Transverse colon (tissue), 4 donors: ENCODE measurements at places on chromosomes 13 and 19. TPM values are rescaled to one million over a fixed set of nuclear protein-coding genes. Genes with fewer than 3 reads are reported as not detected.

DNA sequence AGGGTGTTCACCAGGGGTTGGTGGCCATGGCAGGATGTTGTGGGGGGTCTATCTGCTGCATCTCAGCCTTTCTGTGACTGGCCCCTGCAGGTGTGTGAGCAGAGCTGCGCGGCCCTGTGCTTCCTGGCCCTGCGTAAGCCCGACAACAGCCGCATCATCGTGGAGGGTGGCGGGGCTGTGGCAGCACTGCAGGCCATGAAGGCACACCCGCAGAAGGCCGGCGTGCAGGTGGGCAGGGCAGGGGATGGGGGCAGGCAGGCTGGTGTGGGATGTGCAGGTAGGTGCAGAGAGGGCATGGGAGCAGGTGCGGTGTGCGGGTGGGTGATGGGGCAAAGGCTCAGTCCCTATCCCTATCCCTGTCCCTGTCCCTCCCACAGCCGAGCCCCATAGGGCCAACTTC, 8.1 kb upstream of the SLC25A42 start:
- no peak for DNase-seq

DNA sequence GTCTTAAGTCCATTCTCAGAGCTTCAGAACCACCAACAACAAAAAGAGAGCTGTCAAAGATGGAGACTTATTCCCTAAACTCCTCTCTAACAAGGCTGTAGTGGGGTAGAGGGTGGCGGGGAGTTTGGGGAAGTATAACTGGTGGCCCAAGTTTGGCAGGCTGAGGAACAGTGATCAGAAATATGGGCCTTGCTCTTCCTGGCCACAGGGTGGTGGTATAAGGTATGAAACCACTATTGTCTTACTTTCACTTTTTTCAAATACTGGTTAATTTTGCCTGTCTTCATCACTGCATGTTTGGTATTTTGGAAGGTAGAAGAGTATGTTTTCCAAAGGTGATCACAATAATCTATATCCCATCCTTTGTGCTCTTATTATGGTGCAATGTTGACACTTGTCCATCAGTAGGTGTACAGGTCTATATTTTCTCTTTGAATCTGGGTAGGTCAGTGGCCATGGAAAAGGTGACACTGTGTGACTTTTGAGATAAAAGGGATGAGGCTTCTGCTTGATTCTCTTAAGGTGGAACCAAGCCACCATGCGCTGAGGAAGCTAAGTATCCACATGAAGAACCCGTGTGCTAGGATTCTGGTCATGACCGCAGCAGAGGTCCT, 23.2 kb upstream of the GPC5 start:
- DNase-seq, result no peak

DNA sequence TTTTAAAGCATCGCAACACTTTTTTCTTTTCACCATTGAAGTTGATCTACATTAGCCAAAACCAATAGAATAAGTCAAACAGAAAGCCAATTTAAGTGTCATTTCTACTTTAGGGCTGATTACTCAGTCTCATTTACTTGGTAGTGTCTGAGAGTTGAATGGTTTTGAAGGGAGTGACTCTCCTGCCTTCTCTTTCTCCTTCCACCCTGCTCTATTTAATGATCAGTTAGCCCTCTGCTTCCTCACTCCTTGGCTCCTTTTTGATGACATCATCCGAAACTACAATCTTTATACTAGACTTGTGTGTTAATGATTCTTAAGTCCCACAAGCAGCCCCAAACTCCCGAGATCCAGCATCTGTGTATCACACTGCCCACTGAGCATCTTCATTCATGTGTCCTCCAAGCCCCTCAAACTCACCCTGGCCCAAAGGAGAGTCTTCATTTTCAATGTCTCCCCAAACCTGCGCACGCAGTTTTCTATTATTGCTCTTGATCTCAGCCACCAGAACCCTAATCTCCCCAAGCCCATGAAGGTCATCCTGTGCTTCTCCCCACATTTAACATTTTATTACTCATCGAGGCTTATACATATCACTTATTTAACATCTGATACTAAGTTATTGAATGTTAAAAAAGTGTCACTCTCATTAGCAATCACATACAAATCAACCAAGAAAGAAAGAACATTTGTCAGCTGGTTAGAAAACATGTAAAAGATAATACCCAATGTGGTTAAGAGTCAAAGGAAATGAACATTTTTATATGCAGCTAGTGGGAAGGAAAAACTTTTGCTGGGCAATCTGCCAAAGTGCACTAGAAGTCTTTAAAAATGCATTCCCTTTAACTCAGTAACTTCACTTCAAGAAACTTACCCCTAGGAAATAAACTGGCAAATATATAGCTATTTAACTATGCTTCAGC, 32.2 kb upstream of the ARGLU1 start:
- no peak for DNase-seq

DNA sequence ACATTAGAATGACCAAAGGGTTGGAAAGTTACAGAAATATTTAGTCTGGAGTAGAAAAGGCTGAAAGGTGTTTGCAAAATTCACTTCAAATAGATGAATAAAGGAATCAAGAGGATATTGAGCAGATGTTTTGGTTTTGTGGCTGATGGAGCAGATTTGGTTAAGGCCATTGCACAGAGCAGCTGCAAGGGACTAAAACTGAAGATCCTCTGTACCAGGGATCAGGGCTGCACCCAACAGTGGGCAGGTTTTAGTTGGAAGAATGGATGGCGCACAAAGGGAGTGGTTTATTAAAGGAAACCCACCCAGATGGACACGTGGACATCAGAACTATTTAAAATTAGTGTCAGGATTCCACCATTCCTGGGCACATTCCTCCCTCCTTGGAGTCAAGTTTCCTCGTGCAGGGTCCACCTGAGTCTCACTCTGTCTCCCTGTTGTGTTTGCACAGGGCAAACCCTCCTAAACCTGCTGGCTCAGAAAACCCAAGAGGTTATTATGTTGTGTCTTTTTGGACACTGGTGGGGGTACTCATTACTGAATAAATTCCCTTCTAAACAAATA, 9.2 kb upstream of the UBAC2 start:
- DNase-seq, result no peak

IZUMO2 gene
- not detected for total RNA-seq

DNA sequence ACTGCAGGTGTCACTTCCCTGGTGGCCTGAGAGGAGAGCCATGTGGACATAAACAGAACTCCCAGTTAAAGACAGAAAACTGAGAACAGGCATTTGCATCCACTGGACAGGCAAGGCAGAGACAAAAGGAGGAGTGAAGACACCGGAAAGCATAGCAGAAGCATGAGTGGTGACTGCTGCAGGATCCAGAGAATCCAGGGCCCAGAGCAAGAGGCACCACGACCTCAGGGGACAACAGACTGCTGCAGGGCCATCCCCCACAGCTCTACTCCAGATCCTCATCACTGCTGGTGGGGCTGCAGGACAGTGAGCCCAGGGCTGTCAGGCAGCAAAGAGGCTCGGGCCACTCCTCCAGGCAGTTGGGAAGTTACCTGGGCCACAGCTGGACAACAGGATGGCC, 14.5 kb upstream of the ISYNA1 start:
- DNase-seq, result no peak

DNA sequence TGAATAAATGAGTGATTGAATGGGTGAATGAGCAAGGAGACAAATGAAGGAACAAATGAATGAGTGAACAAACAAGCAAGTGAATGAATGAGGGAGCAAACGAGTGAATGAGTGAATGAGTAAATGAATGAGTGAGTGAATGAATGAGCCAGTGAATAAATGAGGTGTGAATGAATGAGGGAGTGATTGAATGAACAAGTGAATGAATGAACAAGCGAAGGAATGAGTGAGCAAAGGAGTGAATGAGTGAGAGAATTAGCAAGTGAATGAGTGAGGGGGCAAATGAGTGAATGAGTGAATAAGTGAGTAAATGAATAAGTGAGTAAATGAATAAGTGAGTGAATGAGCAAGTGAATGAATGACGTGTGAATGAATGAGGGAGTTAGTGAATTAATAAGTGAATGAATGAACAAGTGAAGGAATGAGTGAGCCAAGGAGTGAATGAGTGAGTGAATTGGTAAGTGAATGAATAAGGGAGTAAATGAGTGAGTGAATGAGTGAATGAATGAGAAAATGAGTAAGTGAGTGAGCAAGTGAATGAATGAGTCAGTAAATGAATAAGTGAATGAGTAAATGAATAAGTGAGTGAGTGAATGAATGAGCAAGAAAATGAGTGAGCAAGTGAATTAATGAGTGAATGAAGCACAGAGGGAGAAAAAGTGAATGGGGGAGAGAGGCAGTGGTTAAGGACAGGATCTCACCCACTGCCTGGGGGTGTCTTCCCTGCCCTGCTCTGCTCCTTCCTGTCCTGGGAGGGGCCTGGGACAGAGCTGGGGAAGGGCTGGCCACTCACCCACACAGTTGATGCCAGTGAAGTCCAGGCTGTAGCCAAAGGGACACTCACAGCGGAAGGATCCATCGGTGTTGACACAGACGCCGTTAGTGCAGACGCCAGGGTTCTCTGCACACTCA, 36.4 kb downstream of the CCL25 start:
- DNase-seq, result no peak

- no peak for DNase-seq
These were observed 1437.4 kb upstream of the SPRY2 start for GRCh38 chr13:81778350-81778749.

PRSS57 gene
- total RNA-seq, result not detected

- no peak for DNase-seq
These were observed 230.8 kb downstream of the TBC1D4 start for GRCh38 chr13:75251188-75251587.

- DNase-seq, result no peak
These were observed 68.6 kb downstream of the DPF1 start for GRCh38 chr19:38155453-38155852.

HSD11B1L gene
- 15.3 TPM for total RNA-seq

ZNF607 gene
- 0.37 TPM for total RNA-seq

IGSF23 gene
- total RNA-seq, result not detected

TGDS gene
- 11.3 TPM for total RNA-seq

NAPA gene
- total RNA-seq, result 109 TPM

TEX29 gene
- not detected for total RNA-seq

DNA sequence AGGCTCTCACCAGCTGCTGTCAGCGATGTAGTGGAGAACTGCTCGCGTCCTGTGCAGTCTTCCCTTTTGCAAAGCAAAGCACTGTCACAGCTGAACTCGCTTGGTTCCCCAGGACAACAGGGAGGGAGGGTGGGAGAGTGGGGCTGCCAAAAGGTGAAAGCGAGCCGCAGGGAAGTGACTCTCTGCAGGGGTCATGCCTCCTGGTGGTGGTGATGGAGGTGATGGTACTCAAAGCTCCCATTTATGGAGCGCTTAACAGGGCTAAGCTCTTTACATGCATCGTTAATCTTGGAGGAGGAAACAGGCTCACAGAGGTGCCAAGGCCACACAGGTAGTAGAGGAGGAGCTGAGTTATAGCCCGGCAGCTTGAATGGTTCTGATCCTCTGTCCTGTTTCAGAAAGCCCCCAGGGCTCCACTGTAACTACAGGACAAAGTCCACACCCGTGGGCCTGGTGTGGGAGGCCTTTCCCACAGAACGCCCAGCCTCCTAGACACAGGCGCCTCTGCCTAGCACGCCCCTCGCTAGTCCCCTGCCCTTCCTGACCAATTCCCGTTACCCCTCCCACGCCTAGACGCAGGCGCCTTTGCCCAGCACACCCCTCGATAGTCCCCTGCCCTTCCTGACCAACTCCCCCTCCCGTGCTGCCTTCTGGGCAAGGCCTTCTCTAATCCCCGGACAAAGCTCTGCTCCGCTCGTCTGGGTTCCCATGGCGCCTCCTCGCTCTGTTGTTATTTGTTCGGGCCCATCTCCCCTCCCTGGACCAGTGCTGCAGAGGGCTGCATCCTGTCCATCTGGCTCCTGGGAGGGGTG, 10.7 kb downstream of the PPP1R37 start:
- DNase-seq, result no peak

DNA sequence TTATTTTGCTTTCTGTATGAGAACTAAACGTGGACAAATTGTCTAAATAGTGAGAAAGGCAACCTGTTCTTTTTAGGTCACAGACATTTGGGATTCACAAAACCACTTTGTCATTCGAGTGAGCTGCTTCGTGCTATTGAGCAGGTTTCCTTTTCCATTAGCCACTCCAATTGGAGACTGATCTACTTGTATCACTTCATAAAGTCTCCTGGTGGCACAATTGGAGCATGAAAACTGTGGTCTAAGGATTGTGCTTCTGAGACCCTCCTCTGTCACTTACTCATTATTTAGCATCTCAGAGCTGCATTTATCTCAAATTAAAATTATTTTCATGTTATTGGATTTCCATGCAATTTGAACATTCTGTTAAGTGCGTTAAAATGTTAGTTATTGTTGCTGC, 397.7 kb downstream of the TDRD3 start:
- no peak for DNase-seq

DNA sequence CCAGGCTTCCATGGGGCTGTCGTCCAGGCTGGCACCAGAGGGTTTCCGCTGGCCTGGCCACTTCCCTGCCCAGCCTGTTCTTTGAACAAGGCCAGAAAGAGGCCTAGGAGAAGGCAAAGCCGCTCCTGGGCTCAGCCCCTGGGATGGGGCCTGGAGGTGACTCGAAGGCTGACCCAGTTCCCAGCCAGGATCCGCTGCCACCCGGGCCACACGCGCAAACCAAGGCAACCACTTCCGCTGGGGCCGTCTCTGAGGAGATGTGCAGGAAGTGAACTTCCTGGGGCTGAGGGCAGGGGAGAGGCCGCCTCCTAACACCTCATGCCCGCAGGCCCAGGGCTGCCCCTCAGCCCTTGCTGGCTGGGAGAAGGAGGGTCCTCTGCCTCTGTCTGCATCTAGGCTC, 15.2 kb downstream of the PLEKHF1 start:
- DNase-seq, result peak; percentile 72

DNA sequence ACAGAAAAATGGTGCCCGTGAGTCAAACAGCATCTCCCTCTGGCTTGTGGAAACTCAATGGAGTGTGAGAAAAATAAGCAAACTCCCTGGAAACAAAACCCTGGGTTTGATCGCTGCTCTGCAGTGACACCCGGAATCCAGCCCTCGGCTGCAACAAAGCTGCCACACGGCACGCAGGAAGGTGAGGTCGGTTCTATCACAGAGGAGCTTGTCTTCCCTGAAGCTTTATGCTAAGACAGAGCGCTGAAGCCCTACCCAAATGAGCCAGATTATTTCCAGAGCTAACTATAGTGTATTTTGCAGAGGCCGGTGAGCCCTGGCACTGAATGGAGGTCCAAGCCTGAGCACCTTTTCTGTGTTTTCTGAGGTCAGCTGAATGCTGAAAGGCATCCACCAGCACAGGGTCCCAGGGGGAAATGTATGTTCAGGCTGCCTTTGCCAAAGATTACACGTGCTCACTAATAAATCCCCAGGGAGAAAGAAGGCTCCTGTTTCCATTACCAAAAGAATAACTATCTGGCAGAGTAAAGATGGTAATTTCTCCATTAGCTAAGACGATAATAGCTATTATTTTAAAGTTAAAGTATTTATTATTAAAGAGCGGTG, 77.8 kb downstream of the TSHZ3 start:
- no peak for DNase-seq

TUBA3C gene
- not detected for total RNA-seq
